ENCODE measurements at places on chromosomes 12 and 14.

DNA sequence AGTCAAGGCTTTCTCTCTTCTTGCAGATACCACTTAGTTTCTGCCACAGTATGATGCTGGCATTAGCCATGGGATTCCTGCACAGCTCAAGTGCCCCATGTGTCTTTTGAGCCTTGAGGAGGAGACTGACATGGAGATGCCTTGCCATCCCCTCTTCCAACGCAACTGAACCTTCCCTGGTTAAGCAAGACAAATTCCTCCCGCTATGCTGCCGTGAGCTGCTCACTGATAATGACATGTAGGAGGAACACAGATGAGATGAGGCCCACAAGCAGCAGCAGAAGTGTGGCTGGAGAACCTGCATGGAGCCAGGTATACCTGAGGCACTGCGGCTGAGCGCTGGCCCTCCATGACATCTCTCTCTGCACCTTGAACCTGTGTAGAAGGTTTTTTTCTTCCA is 15.4 kb upstream of the PPP1R1A start:
- no peak for DNase-seq

- peak; percentile 5 for DNase-seq
Observed at GRCh38 chr14:91511043-91511383, 903 bp upstream of the PPP4R3A start.

- DNase-seq, result no peak
Observed at GRCh38 chr12:30646821-30647220, 48.8 kb downstream of the IPO8 start.

- DNase-seq, result peak; percentile 45
Observed at GRCh38 chr14:23352506-23353432, at the start of gene SLC22A17. Gene SLC22A17, minus strand, starts transcription at chr14:23352887.

GRCh38 chr12:119949594-119949993 is 39.4 kb upstream of the BICDL1 start:
- no peak for DNase-seq

- no peak for DNase-seq
Observed at GRCh38 chr12:110289044-110289710, 8.1 kb downstream of the ATP2A2 start.

GRCh38 chr14:106556665-106557289 is 1030.4 kb downstream of the TMEM121 start:
- peak; percentile 27 for DNase-seq

GRCh38 chr12:122195405-122195804 is 8.1 kb upstream of the B3GNT4 start:
- DNase-seq, result no peak

DNA sequence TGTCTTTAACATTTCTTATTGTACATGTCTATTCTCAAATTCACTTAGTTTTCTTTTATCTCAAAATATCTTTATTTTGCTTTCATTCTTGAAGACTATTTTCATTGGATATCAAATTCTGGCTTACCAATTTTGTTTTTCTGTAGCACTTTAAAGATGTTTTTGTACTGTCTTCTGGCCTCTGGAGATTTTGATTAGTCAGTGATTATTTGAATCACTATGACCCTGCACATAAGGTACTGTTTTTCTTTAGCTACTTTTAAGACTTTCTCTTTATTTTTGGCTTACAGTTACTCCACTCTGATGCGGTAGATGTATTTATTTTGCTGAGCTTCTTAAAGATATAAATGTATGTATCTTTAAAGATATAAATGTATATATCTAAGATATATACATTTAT is 49.6 kb downstream of the MYRFL start:
- no peak for DNase-seq

DNA sequence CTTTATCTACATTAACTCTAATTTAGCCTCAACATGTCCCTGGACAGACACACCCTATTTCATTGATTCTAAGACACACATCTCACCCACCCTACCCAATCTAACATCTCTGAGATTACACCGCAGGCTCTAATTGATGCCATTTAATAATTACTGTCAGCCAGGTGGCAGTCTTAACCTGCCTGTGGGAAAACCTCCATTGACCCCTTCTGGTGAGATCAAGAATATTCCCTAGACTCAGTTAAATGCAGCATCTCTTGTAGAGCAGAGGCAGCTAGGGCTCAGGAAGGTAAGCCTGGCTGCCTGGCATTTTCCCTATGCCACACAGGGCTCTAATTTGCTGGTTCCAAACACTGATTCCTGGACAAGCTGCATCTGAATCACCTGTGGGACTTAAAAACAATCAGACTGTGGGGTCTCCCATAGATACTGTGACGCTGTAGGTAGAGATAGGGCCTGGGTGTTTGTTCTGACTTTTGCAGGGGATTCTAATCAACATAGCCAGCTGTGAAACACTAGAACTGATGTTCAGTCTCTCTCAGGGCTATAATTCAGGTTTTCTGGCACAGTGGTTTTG is 14.3 kb downstream of the MCRS1 start:
- DNase-seq, result peak; percentile 58

GRCh38 chr14:106610691-106611090 is 1084.3 kb downstream of the TMEM121 start:
- no peak for DNase-seq

GRCh38 chr12:121810833-121811433 is 7.1 kb downstream of the SETD1B start:
- DNase-seq, result no peak

- no peak for DNase-seq
Observed at GRCh38 chr14:51609251-51609954, 42.3 kb upstream of the FRMD6 start.

- DNase-seq, result no peak
Observed at GRCh38 chr14:55221186-55221585, 29.8 kb upstream of the DLGAP5 start.

DNA sequence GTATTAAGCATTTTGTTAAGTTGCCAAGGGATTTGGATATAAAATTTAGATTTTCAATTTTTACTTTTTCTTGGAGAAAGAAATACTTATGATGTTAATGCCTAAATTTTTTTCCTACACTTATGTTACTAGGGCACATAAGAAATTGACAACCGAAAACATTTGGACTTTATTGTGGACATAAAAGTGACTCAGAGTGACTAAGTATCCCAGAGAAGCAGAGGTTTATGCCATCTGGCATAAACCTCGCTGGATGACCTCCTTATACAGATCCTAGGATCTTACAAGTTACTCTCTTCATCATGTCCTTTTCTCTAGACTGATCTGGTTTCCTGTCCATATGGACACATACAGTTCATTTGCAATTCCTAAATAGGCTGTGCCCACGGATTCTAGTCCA is 89.8 kb downstream of the RERG start:
- no peak for DNase-seq

GRCh38 chr12:68538726-68539614 is 71.7 kb upstream of the RAP1B start:
- no peak for DNase-seq

DNA sequence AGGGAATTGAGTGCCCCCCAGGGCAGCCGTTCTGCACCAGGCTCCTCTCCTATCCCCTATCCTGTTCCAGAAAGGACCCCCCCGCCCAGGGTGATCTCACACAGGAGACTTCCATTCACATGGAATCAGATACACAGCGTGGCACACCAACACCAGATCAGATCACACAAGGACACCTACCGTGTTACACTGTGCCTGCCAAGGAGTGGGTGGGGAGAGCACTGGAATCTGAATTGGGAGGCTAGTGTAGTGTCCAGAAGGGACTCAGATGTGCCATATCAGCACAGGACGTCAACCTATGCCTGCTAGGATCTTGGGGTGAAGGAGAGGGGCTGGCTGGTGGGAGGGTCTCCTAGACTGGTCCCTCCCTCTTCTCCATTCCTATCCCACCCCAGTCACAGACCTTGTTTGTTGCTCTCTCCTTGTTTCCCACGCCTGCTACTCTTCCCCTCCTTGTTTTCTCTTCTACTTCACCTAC is 2.3 kb downstream of the PTMS start:
- no peak for DNase-seq

DNA sequence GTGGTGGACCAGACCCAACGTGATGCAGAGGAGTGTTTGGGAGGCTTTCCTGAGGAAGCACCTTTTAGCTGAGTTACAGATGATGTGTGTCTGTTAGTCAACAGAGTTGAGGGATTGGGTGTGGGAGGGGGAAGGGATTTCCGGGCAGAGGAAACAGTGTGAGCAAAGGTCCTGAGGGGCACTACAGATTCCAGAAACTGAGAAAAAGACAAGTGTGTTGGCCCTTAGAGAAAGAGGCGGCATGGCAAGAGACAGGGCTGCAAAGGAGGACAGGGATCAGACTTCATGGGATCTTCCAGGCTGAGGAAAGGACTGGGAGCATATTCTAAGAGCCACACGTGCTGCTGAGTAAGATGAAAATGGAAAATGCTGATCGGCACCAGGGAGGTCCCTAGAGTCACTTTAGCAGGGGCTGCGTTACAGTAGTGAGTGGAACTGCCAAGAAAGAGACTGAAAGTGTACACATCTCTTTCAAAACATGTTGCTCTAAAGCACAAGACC is 9.4 kb upstream of the RPS6KL1 start:
- no peak for DNase-seq

- no peak for DNase-seq
Observed at GRCh38 chr14:92753250-92753649, 4.8 kb upstream of the LGMN start.

- no peak for DNase-seq
Observed at GRCh38 chr12:91651728-91652127, 469.1 kb upstream of the DCN start.

GRCh38 chr12:53192531-53193021 is 11.9 kb upstream of the CSAD start:
- DNase-seq, result no peak

- DNase-seq, result no peak
Observed at GRCh38 chr14:68596701-68597100, 196.2 kb downstream of the ZFP36L1 start.

DNA sequence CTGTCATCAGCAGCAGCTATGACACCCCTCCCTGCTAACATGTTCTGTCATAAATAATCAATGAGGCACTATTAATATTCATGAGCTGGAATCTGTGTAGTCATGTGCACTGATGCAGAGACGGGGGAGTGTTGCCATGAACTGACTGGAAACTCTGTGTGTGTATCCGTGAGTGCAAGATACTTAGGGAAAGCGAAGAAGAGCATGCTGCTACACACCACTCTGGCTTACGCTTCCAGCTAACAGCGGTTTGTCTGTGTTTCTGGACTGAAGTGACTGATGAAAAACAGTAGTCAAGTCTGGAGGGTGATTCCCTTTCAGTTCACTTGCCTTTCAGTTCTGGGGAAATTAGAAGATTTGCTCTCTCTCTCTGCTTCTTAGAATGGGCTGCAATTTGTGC is 249.4 kb downstream of the PDZRN4 start:
- no peak for DNase-seq

- DNase-seq, result peak; percentile 9
Observed at GRCh38 chr12:89556976-89557375, 31.1 kb upstream of the POC1B start.

DNA sequence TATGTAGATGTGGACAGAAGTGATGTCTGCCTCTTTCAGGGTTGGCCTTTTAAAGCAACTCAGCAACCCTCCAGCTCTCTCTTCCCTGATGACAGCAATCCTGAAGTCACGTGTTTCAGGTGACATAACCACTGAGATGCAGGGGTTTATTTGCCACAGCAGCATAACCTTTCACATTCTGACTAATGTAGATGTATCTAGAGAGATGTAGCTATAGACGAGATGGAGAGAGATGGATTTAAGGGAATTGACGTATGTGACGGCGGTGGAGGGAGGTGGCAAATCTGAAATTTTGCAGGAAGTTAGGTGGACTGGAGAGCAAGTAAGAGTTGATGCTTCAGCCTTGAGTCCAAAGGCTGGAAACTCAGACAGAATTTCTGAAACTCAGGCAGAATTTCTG is 126.0 kb downstream of the ZFP36L1 start:
- DNase-seq, result no peak

DNA sequence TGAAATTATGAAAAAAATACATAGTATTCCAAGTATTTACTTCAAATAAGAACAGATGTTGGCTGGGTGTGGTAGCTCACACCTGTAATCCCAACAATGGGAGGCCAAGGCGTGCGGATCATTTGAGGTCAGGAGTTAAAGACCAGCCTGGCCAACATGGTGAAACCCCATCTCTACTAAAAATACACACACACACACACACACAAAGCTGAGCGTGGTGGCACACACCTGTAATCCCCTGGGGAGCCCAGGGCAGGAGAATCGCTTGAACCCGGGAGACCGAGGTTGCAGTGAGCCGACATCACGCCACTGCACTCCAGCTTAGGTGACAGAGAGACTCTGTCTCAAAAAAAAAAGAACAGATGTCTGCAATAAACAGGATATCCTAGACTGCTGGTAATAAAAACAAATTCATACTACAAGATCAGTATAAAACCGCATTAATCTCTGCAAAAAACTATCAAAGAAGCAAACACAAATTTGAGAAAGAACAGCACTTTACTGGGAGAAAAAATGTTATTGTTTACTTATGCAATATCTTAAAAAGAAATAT is 23.8 kb downstream of the EEA1 start:
- no peak for DNase-seq

DNA sequence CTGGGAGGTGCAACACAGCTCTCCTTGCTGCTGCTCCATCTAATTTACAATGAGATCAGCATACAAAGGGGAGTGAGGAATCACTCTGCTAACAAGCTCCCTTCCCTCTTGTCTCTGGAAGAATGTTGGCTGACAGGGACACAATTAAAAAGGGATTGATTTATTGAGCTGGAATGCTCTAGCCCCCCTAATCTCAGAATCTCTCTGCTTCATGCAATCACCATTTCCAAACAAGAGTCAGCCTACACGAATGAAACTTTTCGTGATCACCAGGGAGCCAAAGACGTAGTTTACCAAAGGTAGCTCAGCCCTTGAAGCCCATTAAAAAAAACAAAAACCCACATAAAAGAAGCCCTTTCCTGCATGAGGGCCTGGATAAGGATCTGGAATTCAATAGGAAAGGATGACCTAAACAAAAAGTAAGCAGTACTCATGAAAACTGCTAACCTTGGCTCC is 223.8 kb downstream of the C12orf75 start:
- DNase-seq, result no peak

DNA sequence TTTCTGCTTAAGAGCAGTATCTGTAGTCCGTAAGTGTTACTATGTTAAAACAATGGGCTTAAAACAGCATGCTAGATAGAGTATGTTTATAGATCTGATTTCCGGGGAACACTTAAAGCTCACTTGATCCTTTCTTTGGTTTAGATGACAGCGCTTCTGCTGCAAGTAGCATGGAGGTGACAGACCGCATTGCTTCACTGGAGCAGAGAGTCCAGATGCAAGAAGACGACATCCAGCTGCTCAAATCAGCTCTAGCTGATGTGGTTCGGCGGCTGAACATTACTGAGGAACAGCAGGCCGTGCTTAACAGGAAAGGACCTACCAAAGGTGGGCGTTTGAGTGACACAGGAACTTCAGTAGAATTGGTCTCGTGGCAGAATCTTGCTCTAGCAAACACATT is 57.5 kb downstream of the EML1 start:
- no peak for DNase-seq

All from HepG2 (cell line).